ENCODE measurements at places on chromosomes 4 and X. TPM values are rescaled to one million over a fixed set of nuclear protein-coding genes. Genes with fewer than 3 reads are reported as not detected.
A peak's percentile ranks its signal among the peaks of the same experiment; 100 is the strongest.

- DNase-seq: no peak
Measured at GRCh38 chr4:173051716-173052115, 116.9 kb upstream of the GALNT7 start.

- peak; percentile 87 for DNase-seq
Measured at GRCh38 chr4:123785538-123785937, 388.9 kb downstream of the SPRY1 start.

- DNase-seq: no peak
Measured at GRCh38 chr4:17526695-17527477, 11.9 kb downstream of the CLRN2 start.

Gene DGAT2L6
- polyA plus RNA-seq: not detected

- DNase-seq: peak; percentile 17
Measured at GRCh38 chrX:13699183-13699826, 10.4 kb downstream of the RAB9A start.

DNA sequence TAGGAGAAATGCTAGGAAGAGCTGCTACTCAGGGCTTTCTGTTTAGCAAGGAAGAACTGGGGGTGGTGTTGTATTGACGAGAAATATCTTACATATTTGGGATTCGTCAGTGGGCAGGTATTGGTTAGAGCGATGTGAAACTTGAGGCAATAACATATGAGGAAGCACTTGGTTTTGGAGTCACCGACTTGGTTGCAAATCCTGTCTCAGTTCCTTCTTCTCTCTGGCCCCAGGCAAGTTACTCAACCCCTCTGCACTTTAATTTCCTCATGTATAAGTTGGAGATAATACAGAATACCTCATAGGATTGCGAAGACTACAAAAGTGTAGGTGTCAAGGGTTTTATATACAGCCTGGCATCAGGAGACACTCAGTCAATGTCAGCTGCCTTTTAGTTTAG lies 34.1 kb downstream of the GPAT3 start:
- DNase-seq: no peak

DNA sequence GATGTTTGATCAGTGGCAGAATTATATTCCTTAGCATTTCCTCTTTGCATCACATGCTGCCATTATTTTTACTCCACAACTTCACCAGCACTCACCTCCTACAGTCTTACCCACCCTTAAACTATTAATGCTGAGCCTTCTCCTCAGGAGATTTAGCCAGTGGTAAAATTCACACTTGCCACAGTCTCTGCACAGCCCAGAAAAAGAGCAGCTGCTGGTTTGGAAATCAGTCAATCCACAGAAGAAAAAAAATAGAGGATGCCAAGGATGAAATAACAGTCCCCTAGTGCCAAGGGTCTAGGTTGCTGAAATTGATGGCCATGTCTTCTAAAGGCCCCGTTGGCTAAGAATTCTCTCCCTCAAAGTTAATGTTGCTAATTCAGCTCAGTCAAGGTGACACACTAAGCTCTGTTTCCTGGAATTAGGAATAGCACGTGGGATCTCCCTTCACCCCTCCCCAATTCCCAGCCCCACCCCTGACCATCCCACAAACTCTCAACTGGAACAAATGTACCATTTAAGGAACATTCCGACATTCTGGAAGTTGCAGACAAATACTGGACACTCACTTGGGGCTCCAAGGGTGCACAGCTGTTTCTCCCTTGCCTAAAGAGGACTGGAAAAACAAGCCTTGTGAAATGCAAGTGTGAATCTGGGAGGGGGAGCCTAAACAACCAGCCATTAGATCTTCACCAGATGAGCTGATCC lies 5.7 kb downstream of the ATP1B4 start:
- no peak for DNase-seq

Gene TMSB15A
- not detected for polyA plus RNA-seq

Measured in psoas muscle (tissue), 8 donors.